Heart right ventricle (tissue), 16 donors: ENCODE measurements at places on chromosomes 4 and X. TPM values are rescaled to one million over a fixed set of nuclear protein-coding genes. Genes with fewer than 3 reads are reported as not detected.

Gene MAMLD1
- 2.5 TPM for total RNA-seq

Gene TMSB15A
- not detected for total RNA-seq

- DNase-seq: no peak
These were observed 368.7 kb downstream of the CCSER1 start for GRCh38 chr4:90495936-90496335.

DNA sequence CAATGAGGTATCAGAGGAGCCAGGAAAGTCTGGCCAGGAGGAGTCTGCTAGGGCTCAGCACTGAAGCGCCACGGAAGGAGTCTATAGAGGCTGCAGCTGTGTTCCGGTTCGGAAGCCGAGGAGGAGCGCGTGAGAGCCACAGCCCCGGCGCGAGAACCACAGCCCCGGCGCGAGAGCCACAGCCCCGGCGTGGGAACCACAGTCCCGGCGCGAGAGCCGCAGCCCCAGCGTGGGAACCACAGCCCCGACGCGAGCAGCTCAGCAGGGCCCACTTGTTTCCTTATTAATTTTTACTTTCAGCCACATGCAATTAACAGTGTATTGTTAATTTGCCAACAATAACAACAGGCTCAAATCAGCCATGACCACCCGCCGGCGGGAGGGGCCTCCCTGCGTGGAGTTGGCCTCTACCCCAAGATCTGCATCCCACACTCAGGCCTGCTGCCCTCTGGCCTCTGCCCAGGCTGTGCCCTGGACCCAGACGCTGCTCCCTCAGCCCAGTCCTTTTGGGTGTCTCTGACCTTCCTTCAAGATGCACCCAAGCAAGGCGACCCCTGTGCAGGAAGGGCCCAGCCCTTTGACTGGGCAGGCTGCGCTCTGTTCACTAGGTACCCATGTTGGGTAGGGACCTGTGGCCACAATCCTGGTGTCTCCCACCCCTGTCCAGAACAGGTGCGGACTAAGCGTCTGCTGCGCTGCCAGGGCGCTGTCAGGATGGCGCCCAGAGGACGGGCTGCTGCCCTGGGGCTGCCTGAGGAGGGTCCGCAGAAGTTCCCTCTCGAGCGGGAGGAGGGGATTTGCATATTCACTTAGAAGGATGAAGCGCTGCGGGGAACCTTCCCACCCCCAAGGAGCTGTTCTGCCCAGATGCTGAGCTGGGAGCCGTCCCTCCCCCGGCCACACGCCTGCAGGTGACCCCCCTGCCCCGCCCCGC lies 113.8 kb downstream of the ADRA2C start:
- DNase-seq: no peak

- DNase-seq: no peak
These were observed 32.1 kb upstream of the PAQR3 start for GRCh38 chr4:78971326-78971725.
